GM04503 (cell line): ENCODE measurements at places on chromosomes 5 and 9.

DNA sequence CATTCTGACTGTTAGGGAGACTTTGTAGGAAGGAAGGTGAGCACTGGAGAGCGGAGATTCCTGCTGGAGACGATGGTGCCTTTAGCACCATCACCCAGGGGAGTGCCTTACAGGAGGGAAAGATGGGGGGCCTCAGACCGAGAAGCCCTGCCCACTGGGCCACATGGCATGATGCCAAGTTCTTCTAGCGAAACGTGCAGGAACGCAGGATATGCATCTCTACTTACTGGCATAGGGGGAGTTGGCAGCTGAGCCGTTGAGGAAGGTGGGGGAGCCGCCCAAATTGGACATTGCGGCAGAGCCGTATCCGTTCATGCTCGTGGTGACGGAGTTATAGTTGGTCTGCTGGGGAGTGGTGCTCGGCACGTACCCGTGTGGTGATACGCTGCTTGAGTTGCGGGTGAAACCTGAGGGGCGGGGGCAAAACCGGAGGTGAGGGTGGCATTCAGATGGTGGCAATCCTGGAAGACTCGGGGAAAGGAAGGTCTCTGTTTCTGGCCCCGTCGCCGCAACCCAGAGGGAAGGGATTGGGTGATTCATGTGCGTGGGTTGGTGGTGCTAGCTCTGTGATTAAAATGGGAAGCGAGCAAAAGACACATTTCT, 387.7 kb downstream of the EBF1 start:
- DNase-seq: no peak

- DNase-seq: no peak
These were observed 232.4 kb downstream of the ESM1 start for GRCh38 chr5:54753034-54753433.

DNA sequence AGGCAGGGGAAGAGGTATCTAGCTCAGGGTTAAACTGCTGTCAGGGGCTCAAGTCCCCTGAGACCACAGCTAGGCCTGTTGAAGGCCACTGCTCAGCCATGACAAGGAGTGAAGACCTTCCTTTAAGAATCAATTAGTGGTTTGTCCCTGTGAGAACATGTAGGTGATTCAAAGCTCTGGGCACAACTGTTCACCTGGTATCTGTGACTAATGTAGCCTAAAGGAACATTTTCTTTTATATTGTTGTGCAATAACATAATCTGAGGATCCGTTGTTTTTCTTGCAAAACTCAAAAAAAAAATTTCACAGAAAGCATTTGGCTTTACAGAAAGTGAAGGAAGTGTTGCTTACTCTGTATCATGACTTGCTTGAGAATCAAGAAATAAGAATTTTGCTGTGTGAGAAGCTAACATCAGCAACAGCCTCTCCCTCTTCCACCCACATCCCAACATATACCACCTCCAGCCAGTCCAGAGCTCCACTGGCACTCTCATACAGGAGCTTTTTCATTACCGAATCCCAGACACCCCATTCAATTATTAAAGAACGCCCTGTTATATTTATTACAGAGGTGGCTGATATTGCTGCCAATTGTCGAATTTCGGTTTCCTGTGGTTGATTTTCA, 807.0 kb downstream of the TLE4 start:
- DNase-seq: no peak

DNA sequence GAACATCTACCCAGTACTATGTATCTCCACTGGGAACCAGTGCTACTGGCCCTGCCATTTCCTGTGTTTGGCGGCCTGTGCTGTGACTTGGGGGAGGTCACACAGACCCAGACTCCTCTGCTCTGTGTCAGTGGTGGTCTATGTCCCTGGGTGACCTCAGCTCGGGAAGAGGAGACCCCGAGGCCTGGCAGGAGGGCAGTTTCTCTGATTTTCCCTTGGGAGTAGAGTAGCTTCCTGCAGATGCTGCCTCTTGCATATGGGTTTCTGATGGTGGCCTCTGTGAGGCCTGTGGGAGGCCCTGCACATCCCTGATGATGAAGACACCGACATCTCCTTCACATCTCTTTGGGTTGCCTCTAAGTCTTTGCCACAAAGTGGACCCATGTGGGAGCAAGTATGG, 13.0 kb upstream of the SMIM32 start:
- DNase-seq: no peak
